ENCODE measurements at places on chromosomes 12 and 14. TPM values are rescaled to one million over a fixed set of nuclear protein-coding genes. Genes with fewer than 3 reads are reported as not detected.

GRCh38 chr12:77433799-77434198 is 368.4 kb upstream of the E2F7 start:
- DNase-seq = no peak

GRCh38 chr12:47824198-47824597 is 4.5 kb upstream of the HDAC7 start:
- no peak for DNase-seq

DNA sequence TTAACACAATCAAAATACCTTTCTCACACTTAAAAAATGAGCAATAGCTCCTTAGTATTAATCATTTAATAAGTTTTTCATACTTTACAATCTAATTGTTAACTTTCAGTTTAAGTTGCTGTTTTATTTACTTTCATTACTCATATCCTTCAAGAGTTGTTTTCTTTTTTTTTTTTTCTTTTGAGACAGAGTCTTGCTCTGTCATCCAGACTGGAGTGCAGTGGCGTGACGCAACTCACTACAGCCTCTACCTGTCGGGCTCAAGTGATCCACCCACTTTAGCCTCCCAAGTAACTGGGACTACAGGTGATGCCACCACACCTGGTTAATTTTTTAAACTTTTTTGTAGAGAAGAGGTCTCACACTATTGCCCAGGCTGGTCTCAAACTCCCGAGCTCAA is 16.1 kb downstream of the ZBTB1 start:
- no peak for DNase-seq

DNA sequence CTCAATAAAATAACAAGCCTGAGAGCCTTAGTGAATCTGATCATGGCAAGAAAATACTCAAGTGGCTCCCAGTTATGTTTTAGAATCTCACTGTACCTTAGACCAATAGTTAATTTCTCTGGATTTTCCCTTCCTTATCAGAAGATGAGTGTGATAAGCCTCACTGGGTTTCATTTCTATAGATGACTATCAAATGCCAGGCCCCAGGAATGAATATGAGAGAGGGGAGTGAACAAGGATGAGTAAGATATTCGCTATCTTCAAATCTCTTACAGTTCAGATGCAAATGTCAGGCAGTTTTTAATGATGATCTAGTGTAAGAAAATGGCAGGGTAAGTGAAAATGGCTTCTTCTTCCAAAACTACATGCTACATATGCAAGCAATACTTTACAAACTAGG is 26.1 kb upstream of the OR10P1 start:
- no peak for DNase-seq

The KERA gene
- not detected for polyA plus RNA-seq

The CIT gene
- 7.0 TPM for polyA plus RNA-seq

The OR6C76 gene
- not detected for polyA plus RNA-seq

The INHBC gene
- 0.16 TPM for polyA plus RNA-seq

All from muscle of arm (tissue), 14 donors.